Thymus (tissue), 14 donors: ENCODE measurements at places on chromosomes 4 and X.

DNA sequence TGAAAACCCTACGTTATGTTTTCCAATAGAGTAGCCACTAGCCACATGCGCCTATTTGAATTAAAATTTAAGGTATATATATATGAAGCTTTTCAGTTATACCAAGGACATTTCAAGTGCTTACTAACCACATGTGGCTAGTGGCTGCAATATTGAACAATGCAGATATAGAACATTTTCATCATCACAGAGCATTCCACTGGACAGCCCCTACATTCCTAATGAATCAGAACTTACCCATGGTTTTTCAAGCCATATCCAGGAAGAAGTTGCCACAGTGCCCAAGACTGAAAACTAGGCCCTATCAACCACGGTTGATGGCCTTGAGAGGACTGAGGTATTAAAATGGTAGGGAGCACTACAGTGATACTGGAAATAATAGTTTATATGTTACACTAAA lies 29.7 kb downstream of the NEK1 start:
- no peak for DNase-seq

DNA sequence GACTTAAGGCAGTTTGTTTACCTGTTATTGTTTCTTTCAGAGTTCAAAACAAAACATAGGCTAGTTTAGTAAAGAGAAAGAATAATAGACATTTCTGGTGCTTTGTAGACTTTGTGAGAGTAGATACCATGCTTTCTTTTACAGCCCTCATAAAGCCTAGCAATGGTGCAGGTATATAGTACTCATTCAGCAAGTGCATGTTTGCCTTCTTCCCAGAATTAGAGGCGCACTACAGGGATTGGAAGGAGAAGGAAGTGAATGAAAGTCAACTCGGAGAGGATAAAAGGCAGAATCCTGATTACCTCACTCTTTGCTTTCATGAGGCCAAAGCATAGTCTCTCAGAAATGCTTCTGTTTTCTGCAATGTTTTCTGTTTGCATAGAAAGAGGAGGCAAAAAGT lies 43.1 kb upstream of the FHDC1 start:
- no peak for DNase-seq

GRCh38 chr4:17964576-17964975 lies 57.0 kb downstream of the LCORL start:
- DNase-seq = no peak

DNA sequence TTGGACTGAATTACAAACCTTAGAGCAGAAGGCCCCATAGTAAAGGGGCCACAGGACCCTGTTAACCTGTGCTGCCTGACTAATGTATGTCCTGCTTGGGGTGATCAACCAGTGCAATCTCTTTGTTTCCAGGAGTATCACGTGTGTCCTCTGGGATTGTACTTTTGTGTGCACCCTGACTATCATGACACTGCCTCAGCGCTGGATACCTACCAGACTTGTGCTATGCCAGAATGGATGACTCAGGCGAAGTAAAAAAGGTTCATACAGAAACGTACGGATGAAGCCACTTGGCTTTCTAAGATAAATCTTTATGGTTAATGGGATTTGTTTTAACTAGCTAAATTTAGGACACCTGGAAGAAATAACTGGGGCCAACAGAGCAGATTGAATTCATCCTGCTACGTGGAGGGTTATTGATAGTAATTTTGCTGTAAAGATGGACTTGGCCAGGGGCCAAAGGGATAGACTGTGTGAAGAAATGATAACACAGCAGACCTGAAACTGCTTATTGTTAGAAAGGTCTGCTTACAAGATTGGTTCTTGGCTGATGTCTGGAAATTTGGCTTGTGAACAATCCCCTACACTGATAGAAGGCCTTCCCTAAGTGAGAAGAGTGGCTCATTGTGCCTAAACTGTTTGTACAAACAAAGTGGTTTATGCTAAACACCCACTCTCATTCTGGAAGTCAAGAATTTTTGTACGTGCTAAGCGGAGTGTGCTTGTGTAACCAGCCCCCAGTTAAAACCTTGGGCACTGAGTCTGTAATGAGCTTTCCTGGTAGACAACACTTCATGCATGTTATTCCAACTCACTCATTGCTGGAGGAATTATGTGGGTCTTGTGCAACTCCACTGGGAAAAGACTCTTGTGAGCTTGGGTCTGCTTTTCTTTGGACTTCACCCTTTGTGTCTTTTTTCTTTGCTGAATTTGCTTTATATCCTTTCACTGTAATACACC lies 750.5 kb upstream of the HTR2C start:
- DNase-seq = no peak

DNA sequence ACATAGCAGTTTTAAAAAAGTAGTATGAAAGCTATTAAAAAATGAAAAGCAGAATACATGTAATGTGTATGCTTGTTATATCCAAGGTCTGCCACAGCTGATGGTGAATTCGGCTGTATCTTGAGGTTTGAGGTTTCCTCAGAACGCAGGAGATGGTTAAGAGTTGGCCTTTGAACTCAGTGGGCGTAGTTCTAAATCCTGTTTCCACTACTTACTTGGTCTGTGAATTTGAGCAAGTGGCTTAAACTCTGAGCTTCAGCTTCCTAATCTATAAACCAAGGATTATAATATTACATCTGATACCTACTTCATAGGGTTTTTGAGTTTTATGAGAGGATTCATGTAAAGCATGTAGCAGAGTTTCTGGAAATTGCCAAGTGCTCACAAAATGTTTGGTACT lies 125.2 kb downstream of the STIM2 start:
- DNase-seq = peak; percentile 42

GRCh38 chr4:128311659-128312403 lies 24.2 kb upstream of the PGRMC2 start:
- no peak for DNase-seq

DNA sequence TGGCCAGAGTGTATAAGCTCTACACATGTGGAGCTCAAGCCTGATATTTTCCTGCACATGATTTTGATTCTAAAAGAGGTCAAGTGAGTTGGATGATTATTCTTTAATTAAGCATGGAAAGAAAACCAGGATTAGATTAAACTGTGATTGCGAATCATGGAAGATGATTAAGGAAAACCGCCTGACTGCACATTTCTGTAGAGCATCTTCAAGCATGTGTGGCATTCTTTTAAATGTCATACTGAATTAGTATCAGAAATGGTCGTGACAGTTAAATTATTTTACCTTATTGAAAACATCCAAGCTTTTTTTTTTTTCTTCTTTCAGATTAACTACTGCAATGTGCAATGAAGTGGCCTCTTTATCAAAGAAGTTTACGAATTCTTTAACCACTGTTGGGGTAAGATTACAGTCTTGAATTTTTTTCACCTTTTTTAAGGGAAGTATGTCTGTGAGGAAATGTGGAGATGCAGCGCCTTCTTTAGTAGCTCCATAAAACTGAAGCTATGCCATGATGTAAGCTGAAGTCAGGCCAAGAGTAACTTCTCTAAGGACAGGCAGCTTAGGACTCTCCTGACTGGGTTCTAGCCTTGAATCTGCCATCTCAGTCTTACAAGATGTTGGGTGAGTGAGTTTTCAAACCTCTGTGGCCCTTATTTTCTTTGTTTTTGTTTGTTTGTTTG lies 67.9 kb downstream of the FAM114A1 start:
- DNase-seq = no peak

DNA sequence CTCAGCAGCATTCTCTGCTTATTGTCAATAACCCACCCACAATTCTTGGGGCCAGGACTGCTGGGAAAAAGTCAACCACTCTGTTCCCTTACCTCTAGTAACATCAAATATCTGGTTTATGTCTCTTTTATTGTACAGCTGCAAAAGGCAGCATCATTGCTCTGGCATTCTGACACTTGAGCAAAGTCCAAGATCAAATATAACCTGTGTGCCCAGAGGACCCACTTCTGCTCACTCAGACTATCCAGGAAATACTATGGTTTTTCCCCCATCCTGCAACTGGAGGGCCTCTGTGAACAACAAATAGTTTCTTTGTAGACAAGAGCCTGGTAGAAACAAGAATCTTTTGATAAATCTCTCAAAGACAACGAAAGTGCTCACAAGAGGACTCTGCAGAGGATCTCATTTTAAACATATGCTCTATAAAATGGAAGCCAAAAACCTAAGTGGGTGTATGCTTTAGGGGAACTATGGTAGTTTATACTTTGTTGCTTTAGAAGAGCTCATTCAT lies 154.7 kb downstream of the RAB28 start:
- no peak for DNase-seq

GRCh38 chr4:6696611-6697010 lies 2.9 kb downstream of the S100P start:
- no peak for DNase-seq

DNA sequence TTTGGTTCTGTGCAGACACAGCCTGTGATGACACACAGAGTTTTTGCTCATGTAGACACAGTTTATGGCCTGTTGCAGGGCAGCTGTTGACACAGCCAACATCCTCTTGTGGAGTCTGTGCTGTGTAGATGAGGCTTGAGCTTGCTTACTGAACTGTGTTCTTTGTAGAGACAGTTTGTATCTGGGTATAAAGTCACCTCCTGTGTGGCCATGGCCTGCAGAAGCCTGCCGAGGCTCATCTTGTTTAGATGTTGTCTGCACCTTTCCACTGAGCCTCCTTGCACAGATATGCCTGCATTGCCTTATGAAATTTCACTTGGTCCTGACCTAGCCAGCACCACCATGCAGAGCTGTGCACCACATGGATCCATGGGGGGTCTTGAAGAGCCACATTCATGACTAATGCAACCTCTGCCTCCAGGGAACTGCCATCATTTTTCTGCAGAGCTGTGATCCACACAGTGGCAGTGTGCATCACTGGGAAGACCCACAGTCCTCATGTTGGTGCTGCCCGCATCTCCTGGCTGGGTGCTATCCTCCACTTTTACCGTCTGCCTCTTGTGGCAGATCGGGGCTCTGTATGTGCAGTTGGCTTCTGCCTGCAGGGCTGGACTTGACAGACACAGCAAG lies 198.0 kb upstream of the MAMLD1 start:
- DNase-seq = no peak

GRCh38 chrX:154401045-154401799 lies 3.0 kb downstream of the RPL10 start:
- no peak for DNase-seq

GRCh38 chrX:119177278-119177677 lies 49.7 kb upstream of the KIAA1210 start:
- no peak for DNase-seq

GRCh38 chr4:135966936-135967335 lies 1565.4 kb downstream of the PCDH18 start:
- no peak for DNase-seq

DNA sequence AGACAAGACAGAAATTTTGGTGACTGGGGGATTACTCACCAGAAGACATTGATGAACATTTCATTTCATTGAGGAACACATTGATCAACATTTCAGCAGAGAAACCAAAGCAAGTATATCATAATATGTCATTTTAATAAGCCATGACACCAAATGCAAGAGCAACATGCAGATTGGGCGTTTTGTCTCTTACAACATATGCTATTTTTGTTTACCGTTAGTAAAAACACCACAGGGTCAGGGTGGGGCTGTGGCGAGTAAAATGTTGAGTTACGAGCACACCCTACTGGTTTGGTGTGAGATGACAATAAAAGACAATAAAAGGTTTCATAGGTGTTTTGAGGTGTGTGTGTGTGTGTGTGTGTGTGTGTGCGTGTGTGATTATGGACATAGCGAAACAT lies 294.5 kb downstream of the PDGFC start:
- DNase-seq = no peak

DNA sequence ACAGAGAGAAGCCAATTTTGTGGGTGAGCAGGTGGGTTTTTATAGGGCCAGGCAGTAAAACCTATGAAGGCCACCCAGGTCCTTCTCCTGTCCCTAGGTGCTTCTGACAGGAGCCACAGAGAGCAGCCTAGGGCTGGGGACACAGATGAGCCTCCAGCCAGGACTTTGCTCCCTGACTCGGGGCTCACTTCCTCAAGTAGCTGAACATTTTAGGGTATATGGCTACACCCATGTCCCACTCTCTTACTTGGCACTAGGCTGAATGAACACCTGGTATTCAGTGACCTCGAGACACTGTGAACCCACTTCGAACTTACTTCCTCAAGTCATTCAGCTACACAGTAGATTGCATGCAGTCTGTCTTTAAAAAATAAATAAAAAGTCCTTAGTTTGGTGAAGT lies 217.3 kb downstream of the MID1IP1 start:
- no peak for DNase-seq

DNA sequence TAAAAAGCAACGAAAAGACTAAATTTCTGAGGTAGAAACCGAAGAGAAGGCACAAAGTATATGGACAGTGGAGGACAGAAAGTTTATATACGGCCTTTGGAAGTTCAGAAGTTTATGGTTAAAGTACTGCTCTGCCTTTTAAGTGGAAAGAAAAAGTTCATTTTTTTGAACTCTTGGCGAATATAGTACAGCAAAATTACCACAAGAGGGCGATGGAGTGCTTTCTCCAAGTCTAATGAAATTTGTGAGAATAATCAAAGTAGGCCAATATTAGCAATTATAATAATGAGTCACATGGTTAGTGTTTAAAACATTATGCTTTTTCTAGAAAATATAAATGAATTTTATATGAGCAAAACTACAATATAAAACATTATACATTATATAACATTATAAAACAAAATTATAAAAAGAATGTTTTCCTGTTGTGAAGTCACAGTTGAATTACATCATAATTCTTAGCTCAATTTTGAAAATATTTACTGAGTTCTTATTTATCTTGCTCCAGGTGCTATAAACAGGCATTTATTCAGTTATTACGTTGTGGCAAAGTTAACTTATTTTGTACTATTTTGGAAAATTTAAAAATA lies 136.2 kb upstream of the BMPR1B start:
- no peak for DNase-seq
